Foreskin melanocyte (primary cell): ENCODE measurements at places on chromosomes 11 and 22.

- no peak for DNase-seq
Measured at GRCh38 chr11:129922674-129923073, 27.3 kb upstream of the NFRKB start.

GRCh38 chr22:25119609-25120008 is 80.0 kb upstream of the CRYBB3 start:
- no peak for DNase-seq

DNA sequence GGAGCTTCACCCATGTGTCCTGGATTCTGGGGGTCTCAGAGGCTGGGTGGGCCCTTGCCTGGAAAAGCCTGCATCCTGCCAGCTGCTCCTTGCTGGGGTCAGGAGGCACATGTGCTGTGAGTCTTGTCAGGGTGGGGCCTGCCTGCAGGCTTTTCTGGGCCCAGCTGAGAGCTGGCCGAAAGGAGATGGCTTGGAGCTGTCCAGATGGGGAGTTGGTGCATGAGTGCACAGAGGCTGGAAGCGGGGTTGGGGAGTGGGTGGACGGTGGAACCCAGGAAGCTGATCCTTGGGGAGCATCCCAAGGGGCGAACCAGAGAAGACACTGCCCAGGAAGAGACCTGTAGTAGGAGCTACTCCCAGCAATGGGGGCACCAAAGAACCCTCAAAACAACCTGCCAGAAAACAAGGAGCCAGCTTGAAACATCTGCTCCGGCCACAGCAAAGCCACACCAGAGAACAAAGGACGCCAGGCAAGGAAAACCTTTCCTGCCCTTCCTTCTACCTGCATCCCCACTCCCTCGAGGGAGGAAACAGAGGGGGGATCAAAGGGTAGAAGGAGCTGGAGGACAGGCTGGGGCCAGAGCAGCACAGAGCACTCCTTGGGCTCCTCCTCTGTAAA is 8.2 kb upstream of the KCTD17 start:
- no peak for DNase-seq

- no peak for DNase-seq
Measured at GRCh38 chr11:104390651-104391050, 226.7 kb upstream of the PDGFD start.

DNA sequence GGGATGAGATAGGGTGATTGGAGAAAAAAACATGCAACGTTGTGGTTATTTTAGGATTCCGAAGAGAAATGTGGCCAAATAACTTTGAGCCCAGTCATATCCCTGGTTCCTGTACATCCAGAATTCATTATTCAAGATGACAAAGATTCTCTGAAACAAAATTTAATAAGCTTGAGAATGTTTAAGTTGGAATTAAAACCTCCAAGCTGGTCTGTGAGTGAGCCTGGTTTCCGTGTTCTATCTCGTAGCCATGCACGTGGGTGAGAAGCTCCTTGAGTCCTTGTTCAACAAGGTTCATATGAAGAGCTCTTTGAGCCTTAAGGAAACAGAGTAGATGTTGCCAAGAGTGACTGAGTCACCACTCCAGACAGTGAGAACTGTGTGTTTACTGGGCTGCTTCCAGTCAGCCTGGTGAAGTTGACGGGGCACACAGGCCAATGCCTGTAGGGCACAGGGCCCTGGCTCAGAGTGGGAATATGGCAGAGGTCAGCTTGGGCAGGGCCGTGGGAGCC is 206.5 kb downstream of the NAV2 start:
- DNase-seq: peak; percentile 95

- DNase-seq: no peak
Measured at GRCh38 chr11:44877571-44878497, 72.8 kb downstream of the TP53I11 start.

- DNase-seq: no peak
Measured at GRCh38 chr11:64542172-64543125, 48.6 kb upstream of the SLC22A12 start.

DNA sequence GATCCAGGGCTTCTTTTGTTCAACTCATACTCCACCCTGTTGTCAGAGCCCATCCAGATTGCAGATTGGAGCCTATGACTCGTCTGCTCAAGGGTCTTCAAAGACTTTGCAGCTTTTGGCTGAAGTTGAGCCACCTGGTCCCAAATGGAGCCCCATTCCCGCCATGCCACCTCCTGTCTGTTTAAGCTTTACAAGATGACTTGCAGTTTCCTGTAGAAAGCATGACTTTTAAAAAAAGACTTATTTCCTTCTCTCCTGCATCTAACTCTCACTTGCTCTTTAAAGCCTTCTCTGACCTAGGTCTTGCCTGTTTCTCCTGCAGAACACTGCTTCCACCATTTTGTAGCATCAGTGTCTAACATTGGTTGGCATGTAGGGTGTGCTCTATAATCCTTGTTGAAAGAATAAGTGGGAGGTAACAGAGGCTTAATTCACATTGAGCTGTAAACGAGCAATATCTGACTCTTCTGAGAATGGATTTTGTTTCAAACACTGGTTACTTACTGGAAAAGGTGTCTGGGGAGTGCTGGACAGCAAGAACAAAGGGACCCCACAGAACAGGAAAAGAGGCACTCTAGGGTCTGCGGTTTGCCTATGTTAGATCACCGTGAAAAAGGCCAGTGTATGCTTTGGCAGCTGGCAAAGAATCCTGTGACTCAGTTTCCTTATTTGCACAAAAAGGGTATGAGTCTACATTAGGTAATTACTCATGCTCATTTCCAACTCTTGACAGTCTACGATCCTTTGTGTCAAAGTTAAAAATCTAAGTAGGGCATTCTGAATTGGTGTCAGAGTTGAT is 30.3 kb downstream of the NF2 start:
- no peak for DNase-seq

- DNase-seq: no peak
Measured at GRCh38 chr11:116557282-116557681, 215.5 kb downstream of the BUD13 start.

GRCh38 chr11:5541427-5541826 is 6.9 kb downstream of the OR52H1 start:
- no peak for DNase-seq
